RPMI7951 (cell line): ENCODE measurements at places on chromosomes 11 and 22.

- DNase-seq, result no peak
Observed at GRCh38 chr22:19241593-19241906, 50.0 kb downstream of the CLTCL1 start.

DNA sequence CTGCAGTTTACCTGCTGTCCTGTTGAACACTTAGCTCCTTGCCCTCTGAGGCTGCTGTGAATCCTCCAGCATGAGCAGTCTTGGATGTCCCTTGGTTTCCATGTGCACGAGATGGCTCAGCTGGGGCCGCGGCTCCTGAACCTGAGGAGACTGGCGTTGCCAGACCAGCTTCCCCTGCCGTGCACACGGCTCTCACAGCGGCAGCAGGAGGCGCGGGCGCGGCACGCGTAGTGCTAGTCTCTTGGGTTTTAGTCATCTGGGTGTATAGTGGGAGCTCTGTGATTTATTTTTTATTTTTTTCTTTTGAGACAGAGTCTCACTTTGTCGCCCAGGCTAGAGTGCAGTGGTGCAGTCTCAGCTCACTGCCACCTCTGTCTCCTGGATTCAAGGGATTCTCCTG, 54.8 kb downstream of the MUC6 start:
- DNase-seq, result no peak

DNA sequence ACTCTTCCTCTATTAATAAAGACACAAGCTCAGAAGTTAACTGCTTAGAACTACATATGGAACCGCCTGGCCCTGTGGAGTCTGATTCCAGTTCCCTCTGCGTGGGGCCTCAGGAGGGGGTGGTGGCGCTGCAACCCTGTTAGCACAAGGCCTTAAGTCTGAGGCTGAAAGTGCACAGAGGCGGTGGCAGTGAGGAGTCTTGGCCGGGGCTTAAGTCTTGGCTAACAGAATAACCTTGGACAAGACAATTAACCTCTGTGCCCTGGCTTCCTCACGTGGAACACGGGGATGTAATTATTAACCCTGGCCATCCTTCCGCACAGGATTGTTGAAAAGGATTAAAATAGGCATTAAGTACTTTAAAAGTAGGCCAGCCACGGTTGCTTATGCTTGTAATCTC, 191.5 kb downstream of the CEP164 start:
- DNase-seq, result no peak

DNA sequence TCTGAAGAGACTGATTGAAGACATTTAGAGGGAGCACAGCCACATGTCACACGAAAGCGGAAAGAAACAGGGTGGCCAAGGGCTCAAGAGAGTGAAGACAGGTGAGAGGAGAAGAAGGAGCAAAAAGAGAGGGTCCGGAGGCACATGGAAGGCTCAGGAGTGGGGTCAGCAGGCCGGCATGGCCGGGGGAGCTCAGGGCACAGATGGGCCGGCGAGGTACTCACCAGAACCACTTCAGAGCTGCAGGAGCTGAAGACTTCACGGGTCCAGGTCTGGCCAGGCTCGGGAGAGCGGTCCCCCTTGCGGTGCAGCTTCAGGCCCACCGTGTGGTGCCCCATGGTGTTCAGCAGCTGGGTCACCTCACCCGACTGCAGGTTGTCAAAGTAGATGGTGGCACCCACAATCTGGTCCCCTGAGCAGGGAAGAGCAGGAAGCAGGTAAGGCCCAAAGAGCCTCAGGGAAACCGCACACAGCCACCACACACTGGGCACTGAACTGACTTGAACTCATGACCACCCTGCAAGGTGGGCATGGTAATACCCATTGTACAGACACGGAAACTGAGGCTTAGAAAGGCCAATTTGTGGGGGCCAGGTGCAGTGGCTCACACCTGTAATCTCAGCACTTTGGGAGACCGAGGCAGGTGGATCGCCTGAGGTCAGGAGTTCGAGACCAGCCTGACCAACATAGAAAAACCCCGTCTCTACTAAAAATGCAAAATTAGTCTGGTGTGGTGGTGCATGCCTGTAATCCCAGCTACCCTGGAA, 11.6 kb downstream of the AHNAK start:
- DNase-seq, result no peak

DNA sequence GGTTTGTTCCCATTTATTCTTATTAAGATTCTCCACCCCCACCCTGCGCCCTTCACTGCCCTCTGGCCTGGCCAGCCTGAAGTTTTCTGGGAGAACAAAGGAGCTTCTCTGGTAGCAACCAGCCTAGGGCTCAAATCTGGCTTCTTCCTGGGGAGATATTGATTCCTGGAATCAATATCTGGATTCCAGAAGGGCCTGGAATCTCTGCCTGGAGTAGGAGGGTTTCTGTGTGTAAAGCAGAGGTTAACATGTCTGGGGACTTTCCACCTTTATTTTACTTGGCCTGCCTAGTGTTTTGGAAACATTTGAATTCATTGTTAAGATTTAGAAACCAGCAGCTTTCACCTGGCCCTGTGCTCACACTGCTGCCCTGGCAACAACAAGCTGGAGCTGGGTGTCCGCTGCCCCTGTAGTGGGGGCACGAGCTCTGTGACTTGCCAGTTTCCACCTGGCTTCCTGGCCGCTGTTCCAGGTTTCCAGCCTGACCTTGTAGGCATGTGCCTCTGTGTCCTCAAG, 5.5 kb downstream of the C11orf91 start:
- DNase-seq, result no peak

DNA sequence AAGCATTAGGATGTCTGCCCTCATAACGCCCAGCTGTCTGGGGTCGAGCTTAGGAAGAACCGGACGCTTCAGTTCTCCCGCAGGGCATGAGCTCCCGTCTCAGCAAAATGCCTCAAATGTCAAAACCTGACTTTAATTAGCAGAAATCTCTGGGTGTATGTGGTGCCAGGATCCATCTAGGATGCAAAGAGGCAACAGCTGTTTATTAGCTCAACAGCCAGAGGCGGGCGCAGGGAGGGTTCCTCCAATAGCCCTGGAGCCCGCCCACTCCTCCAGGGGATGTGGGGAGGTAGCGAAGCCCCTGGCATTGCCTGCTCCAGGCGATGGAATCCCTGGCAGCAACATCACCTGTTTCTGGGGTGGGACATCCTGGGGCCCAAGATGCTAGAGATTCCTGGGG, 39.4 kb upstream of the RTL6 start:
- peak; percentile 59 for DNase-seq

DNA sequence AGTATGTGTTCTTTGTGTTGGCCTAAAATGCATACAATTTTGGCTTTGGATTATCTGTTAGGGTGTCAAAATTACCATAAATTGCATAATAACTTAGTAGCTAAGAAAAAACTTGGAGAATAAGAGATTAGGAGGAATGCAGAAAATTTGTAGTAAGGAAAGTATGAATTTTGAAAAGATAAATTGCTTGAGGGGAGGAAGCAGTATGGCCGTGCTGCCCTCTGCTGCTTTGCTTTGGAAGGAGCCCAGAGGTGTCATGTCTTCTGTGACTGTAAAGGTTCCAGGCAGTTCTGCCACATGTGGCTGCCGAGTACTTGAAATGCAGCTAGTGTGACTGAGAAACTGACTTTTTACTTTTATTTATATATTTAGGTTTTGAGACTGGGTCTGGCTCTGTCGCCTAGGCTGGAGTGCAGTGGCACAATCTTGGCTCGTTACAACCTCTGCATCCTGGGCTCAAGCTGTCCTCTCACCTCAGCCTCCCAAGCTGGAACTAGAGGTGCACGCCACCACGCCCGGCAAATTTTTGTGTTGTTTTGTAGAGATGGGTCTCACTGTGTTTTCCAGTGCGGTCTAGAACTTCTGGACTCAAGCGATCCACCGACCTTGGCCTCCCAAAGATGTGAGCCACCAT, 1.8 kb downstream of the ADSL start:
- DNase-seq, result peak; percentile 51

GRCh38 chr22:20422271-20423007, 15.2 kb downstream of the SCARF2 start:
- peak; percentile 68 for DNase-seq

DNA sequence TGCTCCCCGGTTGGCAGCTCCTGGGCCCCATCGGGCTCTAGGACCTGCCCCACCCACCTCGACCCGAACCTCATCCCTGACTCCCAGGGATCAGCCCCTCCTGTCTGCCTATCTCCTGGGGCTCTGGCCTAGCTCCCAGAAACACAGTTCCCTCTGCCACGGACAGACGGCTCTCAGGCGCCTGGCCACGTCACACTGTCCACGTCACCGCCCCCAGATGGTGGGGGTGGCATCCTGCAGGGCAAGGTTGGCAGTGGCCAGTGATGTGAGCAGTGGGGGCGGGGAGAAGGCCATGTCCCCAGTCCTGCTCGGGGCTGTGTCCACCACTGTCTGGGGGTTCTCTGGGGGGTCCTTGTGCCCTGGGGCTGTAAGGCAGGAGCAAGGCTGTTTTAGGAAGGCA, 29.2 kb downstream of the SYT7 start:
- peak; percentile 65 for DNase-seq

DNA sequence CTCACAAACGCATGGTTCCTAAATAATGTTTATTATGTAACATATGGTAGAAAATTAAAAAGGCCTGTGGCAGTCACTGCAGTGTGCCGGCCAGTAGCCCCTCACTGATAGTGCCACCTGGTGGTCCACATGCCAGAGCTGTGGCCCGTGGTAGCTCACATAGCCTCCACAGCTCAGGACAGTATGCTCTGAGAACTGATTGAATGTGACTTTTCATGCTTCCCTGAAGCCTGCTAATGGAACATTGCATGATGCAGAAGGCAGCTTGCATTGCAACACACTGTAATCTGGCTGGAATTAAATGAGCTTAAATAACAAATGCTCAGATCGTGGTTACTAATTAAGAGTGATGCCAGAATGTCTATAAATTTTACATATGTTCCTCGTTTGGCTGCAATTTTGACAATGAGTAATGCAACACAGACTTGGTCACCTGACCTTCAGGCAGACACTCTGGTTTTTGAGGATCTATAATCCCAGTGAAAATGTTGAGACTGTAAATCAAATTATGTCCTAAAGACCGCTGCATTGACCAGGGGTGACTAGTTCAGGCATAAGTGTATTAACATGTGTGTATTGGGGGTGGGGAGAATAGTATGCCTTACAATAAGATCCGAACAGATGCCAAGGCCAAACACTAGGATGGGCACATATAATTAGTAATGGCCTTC, 566.4 kb downstream of the METTL15 start:
- DNase-seq, result peak; percentile 68

GRCh38 chr11:11022125-11022730, 164.4 kb upstream of the ZBED5 start:
- DNase-seq, result peak; percentile 14

- peak; percentile 43 for DNase-seq
Observed at GRCh38 chr11:92870196-92870832, 99.1 kb upstream of the MTNR1B start.

DNA sequence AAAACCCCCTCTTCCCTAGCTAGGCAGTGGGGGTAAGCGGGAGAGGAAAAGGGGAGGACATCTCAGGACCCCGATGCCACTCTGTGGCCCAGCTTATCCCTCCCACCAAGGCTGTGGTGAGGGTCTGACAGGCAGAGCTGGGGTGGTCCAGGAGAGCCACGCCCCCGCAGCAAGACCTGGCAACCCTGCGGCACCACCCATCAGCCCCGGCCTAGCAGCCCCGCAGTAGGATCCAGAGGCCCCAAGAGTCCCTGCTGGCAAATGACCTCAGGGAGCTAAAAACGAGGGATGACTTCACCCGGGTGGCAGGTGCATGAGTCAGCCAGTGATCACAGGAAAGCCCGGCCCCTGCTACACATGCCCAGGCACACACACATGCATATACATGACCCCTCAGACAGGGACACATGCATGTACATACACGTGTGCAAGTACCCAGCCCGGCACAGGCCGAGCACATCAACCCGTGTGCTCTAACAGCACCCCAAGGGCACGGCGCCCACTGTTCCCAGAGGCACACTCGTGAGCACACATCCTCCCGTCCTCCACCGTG, 32.3 kb downstream of the ARVCF start:
- DNase-seq, result peak; percentile 31

- DNase-seq, result peak; percentile 54
Observed at GRCh38 chr11:95764267-95764898, 25.2 kb downstream of the FAM76B start.

DNA sequence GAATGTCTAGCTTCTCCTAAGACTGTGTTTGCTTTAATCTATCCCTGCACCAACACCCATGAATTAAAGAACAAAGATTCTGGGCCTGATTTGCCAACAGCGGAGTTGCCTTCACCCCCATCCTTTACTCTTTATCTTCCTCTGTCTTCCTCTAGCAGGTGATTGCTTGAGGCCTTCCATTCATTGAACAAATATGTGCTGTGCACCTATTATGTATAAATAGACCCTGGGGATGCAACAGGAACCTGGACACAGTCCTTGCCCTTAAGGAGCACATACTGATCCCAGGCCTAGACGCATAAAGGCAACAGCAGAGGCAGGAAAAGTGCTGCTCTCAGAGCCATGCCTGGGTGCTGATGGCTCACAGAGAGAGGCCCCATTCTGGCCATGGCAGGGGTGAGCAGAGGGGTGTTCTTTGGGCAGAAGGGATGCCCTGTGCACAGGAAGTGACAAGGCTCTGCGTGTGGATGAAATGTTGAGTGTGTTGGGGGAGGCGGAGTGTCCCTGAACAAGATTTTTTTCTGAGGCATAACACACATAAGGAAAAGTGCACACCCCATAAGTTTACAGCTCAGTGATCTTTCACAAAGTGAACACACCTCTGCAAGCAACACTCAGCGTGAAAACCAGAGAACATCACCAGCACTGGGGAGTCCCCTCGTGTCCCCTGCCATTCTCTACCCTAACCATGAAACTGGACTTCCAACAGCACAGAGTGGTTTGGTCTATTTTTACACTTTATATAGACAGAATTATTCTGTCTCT, 145.9 kb downstream of the GRIK4 start:
- DNase-seq, result no peak

GRCh38 chr22:24432059-24432853, 4.9 kb downstream of the ADORA2A start:
- DNase-seq, result peak; percentile 63

DNA sequence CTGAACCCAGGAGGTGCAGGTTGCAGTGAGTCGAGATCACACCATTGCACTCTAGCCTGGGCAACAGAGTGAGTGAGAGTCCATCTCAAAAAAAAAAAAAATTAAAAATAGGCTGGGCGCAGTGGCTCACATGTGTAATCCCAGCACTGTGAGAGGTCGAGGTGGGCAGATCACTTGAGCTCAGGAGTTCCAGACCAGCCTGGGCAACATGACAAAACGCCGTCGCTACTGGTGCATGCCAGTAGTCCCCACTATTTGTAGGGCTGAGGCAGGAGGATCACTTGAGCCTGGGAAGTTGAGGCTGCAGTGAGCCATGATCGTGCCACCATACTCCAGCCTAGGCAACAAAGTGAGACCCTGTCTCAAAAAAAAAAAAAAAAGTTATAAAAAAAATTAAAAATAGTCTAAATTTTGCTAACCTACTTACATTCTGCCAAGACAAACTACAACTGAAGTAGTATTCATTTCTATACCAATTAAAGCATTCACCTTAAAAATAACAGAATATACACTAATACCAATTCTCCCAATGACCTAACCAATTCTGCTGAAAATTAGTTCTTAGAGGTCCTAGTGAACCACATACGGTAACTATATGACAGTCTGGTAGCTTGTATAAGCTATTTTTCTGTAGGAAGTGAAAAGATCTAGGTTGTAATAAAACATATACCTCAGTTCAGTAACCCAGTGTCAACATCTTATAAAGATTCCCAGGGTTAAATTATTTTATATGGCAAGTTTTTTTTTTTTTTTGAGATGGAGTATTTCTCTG, 7.1 kb downstream of the DDX6 start:
- DNase-seq, result no peak

- no peak for DNase-seq
Observed at GRCh38 chr22:42160830-42161696, 30.5 kb upstream of the CYP2D6 start.
